ENCODE measurements at places on chromosomes 1 and 21.

- DNase-seq, result no peak
These were observed 1.5 kb downstream of the PHGDH start for GRCh38 chr1:119713039-119713748.

DNA sequence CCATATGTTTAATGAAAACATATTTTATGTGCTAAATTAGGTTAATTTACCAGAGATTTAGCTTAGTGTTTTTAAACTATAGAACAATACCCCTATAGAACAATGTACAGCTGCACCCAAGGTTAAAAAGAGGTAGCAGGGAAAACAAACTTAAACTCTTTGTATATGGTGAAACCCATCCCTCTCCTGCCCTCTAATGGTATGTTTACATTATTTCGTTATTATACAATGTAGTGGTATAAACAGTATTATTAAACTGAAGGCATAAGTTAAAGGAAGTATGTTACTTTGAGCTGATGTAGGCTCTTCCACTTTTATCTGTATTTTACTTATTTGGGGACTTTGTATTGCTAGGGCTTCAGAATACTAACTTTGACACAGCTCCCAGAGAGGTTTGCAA lies 16.7 kb upstream of the ZYG11A start:
- DNase-seq, result no peak

DNA sequence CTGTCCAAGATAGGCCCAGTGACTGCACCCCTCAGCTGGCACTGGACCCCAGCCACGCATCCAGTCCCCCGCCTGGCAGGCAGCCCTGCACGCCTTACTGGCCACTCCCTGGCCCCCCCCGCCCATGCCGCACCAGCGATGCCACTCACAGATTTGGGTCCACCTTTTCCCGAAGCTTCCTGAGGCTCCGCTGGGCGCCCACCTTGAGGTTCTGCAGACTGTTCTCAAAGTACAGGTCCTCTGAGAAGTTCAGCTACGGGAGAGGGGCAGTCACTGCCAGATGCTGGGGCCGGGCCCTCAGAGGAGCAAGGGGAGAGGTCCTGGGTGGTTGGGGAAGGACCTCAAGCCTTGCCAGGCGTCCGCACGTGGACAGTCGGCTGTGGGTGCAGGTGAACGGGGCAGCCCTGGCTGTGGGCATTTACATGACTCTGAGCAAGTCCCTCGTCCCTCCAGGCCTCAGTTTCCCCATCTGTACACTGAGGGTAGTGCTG lies 8.1 kb downstream of the PRXL2B start:
- DNase-seq, result no peak

DNA sequence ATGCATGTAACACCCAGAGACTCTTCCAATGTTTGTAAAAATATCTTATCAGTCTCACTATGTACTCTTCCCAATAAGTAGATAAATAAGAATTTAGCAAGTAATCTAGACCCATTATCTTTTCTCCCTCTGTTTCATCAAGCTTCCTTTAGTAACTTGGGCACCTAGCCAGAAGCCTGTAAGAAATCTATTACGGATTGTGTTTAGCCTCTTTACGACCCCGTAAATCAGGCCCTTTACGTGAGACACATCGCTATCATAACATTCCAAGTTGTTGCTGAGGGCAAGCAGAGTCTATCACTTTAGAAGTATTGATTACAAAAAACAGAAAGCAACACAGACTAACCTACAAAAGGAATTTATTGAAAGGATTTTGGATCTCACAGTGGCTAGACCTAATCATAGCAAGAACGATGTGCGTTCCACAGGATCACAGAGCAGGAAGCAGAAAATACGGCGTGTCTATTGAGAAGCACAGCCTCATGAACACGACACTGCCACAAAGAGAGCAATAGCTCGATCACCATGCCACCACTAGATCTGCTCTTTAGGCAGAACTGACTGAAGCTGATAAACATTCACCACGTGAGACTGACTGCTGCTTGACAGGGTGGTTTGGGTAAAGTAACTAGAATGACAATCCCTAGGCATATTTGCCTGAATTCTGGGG lies 922.1 kb downstream of the AMY1C start:
- DNase-seq, result no peak

DNA sequence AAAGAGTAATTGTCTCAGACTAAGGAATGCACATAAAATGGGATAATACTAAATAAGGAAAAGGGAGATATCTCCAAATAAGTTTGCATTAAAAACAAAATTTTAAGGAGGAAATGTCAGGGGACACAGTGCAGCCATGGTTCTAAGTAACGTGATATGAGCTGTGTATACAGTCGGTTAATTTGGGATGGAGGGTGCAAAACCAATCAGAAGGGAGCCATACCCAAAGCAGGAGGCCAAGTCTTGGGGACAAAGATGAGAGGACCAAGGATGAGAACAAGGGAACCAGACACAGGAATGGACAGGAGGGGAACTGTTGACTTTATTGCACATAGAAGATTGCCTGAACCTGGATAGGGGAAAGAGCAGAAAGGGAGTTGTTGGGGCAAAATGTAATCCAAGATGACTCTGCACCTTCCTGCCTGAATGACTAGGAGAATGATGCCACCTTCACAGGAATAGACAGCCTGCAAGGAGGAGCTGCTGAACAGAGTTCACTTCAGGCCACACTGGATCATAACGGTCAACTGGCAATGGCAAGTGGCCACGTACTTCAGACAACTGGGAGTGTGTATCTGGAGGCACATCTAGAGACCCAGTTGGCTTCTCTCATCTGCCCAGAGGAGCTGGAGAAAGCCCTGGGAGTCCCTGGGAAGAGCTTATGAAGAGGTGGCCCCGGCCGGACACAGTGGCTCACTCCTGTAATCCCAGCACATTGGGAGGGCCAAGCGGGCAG lies 22.0 kb upstream of the BOLA1 start:
- no peak for DNase-seq

DNA sequence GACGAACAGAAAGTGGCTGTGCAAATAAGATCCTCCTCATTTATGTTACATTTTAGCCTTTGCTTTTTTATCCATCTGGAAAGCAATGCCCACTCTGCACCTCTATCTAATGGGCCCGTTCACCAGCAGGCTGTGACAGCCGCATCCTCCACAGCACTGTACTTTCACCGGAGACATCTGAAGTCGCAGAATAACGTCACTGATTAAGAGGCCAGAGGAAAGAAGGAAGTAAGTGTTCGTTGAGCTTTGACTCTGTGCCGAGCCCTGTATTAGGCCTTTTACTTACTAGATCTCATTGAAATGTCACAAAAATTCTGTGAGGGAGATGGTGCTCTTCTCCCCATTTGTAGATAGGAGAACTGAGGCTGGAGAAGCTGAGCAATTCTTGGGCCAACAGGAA lies 62.3 kb downstream of the KAZN start:
- DNase-seq, result no peak

- no peak for DNase-seq
These were observed 5.6 kb downstream of the NCDN start for GRCh38 chr1:35563166-35563565.

DNA sequence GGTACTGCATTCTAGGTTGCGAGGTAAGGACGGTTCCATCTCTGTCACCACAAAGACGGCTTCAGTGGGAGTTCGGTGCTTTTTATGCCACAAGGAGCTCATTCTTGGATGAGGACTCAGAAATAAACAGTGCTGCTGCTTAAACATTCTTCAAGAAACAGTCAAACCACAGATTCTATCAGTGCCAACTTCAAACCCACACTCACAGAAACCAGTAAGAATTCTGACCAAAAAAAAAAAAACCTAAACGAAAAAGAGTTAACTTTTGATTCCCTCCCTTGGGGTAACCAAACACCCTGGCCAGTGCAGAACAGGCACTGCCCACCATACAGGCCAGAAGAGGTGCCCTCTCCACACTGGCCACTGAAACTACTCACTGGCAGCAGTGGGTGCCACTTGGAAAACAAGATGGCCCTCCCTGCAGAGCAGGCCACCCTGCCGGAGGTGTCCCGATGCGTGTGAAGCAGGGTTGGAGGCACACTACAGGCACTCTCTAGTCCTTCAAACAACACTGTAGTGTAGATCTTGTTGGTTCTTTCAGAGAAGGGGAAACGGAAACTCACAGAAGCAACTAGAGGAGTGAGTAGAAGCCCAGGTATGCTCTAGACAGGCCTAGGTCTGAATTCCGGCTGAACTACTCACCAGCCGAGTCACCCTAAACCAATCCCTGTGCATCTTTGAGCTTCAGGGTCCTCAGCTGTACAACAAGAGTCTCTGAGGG lies 87.3 kb upstream of the TLR5 start:
- no peak for DNase-seq

DNA sequence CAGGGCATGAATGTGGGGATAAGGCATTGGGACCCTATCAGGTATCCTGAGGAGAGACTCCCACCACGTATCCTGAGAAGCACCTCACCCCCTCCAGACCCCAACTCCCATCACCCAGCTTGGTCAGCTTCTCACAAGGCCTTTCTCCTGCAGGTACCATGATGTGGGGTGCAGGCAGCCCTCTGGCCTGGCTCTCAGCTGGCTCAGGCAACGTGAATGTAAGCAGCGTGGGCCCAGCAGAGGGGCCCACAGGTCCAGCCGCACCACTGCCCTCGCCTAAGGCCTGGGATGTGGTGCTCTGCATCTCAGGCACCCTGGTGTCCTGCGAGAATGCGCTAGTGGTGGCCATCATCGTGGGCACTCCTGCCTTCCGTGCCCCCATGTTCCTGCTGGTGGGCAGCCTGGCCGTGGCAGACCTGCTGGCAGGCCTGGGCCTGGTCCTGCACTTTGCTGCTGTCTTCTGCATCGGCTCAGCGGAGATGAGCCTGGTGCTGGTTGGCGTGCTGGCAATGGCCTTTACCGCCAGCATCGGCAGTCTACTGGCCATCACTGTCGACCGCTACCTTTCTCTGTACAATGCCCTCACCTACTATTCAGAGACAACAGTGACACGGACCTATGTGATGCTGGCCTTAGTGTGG lies 1.3 kb downstream of the GPR3 start:
- DNase-seq, result no peak

DNA sequence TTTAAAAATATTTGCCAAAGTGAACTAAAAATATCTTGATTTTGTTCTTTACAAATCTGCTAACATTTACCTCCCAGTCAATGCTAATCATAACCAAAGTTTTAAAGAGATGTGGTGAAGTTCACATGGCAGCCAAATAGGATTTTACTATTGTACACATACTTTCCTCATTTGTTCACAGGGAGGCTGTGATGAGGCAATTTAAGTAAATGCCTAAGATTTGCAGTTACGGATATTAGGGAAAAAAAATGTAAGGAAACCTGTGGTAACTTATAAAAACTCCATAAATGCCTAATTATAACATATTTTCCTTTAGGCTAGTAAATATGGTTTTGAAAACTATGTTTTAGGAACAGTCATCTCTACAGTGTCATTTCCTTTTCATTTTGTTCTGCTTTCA lies 32.4 kb downstream of the RGS5 start:
- no peak for DNase-seq

- DNase-seq, result no peak
These were observed 61.6 kb downstream of the HSF2BP start for GRCh38 chr21:43597540-43598250.

DNA sequence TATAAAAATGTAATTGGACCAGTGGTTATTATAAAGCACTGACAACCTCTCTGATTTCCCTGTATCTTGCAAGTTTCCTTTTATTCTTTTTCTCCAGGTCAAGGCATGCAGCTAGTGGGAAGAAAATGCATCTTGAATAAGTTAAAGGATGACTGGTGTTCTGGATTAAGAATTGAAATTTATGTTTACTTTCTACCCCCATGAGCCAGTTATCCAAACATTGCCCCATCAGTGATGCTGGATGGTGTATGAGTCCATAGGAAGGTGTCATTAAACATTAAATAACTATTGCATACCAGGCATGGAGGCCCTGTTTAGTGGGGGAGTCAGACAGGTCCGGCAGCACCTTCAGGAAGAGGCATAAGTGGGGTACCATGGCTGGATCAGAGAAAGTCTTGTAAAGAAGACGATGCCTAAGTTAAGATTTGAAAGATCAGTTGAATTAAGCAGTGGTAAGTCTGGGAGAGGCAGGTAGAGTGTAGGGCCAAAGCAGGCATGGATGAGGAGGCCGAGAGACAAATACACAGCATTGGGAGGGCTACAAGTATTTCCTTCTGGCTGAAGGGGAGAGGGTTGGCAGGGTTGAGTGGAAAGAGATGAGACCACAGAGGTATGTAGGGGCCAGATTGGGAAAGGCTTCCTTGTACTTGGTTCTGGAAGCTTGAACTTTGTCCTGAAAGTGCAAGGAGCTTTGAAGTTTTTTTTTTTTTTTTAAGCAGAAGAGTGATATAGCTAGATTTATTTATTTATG lies 5.7 kb downstream of the SZRD1 start:
- DNase-seq, result no peak

DNA sequence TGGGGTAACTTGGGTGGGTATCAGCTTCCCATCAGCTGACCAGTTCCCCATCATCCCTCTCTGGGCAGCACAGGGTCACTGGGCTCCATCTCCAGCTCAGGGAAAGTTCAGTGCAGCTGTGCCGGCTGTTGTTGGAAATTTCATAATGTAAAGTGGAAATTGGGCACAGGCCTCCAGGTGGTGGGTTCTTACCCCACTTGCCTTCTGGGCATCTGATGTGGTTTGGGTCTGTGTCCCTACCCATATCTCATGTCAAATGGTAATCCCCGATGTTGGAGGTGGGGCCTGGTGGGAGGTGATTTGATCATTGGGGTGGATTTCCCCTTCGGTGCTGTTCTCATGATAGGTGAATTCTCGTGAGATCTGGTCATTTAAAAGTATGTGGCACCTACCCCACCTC lies 59.7 kb upstream of the PSEN2 start:
- no peak for DNase-seq

GRCh38 chr1:26296340-26297056 lies 9.9 kb downstream of the UBXN11 start:
- DNase-seq, result no peak

Measured in activated CD4-positive, alpha-beta T cell treated with anti-CD3 and anti-CD28 coated beads for 24 hours (primary cell).